Right atrium auricular region (tissue), 2 donors: ENCODE measurements at places on chromosomes 7 and 10. TPM values are rescaled to one million over a fixed set of nuclear protein-coding genes. Genes with fewer than 3 reads are reported as not detected.

GRCh38 chr10:34198953-34199352 is 616.1 kb downstream of the PARD3 start:
- DNase-seq = no peak

- DNase-seq = no peak
These were observed 45.1 kb upstream of the PRKG1 start for GRCh38 chr10:51029172-51029641.

DNA sequence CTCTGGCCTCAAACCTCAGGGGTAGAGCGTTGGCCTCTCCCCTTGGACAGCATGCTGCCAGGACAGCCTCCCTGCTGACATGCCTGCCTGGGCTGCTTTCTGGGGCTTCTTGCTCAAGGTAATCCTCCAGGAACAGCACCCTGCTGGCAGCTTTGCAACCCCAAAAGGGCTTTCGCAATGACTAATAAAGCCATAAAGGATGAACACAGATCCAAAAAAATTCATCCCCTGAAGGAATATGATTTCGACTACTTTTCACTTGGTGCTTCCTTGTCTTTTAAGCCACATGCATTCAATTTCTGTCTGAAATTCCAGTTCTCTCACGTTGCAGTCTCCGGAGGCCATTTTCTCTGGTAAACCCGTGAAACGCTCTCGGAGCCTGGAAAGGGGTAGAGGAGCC is 15.1 kb upstream of the SH3PXD2A start:
- DNase-seq = no peak

- no peak for DNase-seq
These were observed 490.5 kb upstream of the ANKRD30A start for GRCh38 chr10:36634916-36635315.

DNA sequence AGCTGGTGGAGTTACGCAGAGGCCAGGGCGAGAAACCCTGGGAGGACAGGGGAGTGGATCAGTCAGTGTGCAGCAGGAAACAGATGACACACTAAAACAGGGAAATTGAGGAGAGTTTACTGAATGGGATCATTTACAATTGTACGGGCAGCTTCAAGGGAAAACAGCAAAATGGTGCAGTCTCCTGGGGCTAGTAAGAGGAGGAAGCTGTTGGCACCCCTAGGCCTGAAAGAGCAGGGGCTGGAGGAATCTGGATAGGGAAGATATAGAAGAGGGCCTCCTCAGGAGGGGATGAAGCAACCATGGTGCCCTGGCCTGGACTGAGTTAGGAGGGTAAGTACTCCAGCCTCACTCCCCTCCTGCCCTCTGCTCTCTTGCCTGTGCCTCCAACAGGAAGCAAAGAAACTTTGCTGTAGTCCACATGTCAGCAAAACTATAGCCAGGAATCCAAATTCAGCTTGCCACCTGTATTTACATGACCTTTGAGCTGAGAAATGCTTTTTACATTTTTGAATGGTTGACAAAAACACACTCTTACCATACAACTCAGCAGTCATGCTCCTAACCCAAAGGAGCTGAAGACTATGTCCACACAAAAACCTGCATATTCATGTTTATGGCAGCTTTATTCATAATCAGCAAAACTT is 52.3 kb upstream of the OPN4 start:
- peak; percentile 5 for DNase-seq

GRID2IP gene
- total RNA-seq = not detected

- DNase-seq = peak; percentile 80
These were observed 10.6 kb downstream of the VIM start for GRCh38 chr10:17238445-17239291.

GRCh38 chr7:94431619-94432280 is 37.1 kb downstream of the COL1A2 start:
- DNase-seq = no peak

MYO1G gene
- 2.2 TPM for total RNA-seq

DNA sequence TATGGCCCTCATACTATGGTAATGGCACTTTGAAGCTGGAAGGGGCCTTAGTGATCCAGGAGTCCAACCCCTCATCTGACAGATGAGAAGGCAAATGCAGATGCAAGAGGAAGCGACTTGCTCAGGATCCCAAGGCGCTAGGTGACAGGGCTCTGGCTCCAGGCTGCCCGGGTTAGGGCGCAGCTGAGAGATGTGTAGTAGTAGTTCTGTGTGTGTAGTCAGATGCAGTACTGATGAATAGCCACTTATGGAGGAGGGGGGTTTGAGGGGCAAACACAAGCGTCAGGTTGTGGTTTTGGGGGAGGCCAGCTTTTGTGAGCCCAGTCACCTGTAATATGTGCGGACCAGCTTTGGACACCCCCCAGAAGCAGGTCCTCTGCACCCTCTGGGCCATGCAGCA is 4.8 kb downstream of the ADRA2A start:
- DNase-seq = peak; percentile 38

- DNase-seq = no peak
These were observed 61.8 kb downstream of the PTPRE start for GRCh38 chr10:127968659-127969058.

DNA sequence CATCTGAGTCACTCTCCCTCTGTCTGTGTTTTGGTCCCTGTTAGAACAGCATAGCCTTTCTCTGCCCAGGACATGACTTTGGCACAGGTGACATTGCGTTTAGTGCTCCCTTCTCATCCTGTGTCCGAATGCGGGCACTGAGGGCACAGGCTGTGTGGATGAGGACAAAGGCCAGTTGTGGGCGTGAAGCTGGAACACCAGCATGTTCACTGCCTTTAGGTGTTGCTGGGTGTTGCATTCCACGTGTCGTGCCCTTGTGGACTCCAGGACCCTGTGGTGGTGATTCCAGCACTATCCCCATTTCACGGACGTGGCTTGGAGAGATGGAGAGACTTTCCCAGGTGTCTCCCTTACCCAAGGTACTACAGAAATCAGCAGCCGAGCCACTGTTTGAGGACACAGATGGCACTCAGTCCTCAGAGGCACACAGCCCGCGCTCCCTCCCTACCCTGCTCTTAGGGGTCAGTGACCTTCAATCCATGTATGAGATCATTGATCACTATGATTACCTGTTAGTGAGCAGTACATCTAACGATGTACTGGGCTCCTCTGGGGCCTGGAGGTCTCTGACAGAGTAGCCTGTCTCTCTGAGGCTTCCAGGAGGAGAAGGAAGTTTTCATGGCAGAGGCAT is 917 bp upstream of the CNPY1 start:
- DNase-seq = no peak

FERD3L gene
- total RNA-seq = not detected

DNA sequence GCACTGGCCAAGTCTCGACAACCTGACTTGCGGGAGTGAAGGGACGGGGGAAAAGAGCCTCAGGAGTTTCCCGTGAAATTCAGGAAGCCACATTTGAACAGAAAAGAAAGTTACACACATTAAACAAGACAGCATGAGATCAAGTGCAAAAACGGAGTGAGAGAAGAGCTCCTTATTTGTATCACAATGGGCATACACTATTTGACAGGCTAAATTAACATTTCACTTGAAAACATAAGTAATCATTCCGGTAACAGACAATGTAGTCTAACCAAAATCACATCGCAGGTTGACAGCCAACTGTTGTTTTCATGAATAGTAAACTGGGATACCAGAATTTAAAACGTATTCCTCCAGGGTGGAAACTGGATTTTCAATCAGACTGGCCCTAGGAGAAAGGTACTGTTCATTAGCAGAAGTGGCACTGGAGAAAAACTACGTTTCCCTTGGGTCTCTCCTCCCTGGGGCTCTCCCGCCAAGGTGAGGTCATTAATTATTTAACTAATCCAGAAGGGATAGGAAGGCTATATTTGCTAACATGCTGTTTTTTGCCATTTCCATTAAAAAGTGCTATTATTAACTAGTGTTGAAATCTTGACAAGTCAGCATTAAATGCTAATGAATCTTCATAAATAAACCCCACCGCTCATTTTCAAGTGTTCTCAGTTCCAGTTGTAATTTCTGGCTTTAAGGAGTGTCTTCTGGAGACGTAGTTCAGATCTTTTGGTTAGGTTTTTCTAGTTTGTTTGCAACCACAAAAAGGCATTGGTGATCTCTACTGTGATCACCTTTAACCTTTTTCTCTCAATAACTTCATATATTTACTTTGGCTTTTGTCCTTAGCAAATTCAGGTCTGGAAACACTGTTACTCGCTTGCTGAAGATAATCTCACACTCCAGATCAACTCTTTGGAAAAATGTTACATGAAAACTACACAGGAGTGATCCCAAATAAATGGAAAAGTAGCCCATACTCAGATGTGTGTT is 25.1 kb downstream of the RHEB start:
- no peak for DNase-seq

ACTR3C gene
- 3.2 TPM for total RNA-seq

- DNase-seq = no peak
These were observed 272.4 kb upstream of the LRGUK start for GRCh38 chr7:133854739-133855138.

GRCh38 chr7:119916501-119916900 is 356.5 kb upstream of the KCND2 start:
- no peak for DNase-seq

DNA sequence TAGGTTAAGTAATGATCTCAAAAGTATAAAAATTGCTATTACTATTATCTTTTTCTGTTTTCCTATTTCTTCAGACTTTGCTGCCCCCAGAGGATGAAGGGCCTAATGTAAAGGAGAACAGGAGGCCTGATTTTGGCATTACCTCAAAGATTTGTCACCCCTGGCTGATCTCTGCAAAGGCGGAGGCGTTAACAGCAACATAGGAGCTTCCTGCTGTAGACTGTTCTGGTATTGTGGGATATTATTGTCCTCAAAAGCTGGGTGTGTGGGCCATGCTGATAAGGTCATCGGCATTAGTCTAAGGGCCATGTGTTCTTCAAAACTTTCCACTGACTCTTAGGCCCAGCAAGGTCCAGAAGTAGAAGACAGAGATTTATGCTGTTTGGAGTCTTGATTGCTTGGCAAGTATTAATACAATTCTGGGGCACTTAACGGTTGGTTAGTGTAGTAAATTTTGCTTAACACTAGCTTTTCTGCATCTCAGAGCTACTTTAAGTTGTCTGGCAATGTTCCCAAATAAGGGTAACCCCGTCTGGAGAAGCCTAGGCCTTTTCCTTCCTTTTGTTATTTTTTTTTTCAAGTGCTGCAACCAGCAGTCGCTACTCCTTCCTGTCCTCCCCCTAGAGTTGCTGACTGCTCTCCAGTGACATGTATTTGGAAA is 14.0 kb upstream of the ENTPD1 start:
- peak; percentile 72 for DNase-seq

WIPF3 gene
- 2.9 TPM for total RNA-seq

STEAP1B gene
- total RNA-seq = not detected

CFAP69 gene
- total RNA-seq = 1.2 TPM

DNA sequence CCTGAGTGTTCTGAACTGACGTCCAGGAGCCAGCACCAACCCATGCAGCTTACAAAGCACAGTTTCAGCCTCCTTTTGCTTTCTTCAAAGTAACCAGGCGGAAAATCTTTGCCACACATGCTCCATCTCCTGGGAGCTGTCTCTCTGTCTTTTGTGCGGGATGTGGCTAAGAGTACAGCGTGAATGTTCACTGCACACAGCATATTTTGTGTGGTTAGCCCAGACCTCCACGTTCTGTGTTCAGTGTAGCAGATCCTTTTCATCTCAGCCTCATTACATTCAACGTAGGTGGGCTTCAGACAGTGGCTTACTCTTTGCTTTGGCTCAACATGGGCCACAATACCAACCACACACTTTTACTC is 200.8 kb downstream of the TNS3 start:
- DNase-seq = no peak

UCMA gene
- not detected for total RNA-seq

DNA sequence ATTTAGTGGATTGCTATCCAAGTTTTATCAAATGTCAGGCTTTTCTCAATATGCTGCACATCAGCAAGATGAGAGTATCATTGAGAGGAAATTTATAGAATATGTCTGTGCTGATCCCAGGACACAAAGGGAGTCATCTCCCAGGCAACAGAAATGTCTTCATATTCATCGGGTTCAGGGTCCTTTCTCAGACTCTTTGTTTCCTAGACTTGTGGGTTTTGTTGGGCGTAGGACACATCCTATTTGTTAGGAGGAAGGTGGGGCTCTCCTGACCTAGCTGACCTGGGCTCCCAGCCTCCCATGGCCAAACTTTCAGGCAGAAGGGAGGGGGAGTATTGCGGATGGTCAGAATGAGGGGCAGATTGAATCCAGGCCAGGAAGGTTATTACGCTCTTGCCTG is 22.9 kb upstream of the NPS start:
- no peak for DNase-seq

OR13A1 gene
- not detected for total RNA-seq

UCN3 gene
- total RNA-seq = not detected

- no peak for DNase-seq
These were observed 147.2 kb downstream of the SEM1 start for GRCh38 chr7:96562458-96562857.

- DNase-seq = peak; percentile 96
These were observed 118.6 kb upstream of the BTBD16 start for GRCh38 chr10:122152544-122152943.

DNA sequence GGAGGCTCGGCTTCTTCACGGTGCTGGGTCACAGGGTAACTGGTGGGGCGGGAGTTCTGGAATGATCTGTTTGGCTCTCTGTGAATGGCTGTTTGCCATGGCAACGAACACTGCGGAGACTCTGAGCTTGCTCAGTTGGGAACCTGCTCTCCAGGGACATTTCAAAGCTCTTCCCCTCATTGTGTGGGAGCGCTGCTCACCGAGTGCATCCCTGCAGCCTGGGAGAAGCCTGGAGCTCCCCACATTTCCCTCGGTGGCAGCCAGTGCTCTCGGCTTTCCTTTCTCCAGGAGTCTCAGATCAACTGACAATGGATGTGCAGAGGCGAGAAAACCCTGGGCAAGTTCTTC is 57.6 kb upstream of the CACUL1 start:
- DNase-seq = no peak

- no peak for DNase-seq
These were observed 218.3 kb downstream of the AHR start for GRCh38 chr7:17516771-17517170.
